ENCODE measurements at places on chromosomes 3 and 15.

- DNase-seq, result no peak
Measured at GRCh38 chr3:21310161-21310560, 440.8 kb downstream of the ZNF385D start.

- DNase-seq, result no peak
Measured at GRCh38 chr3:195039180-195039843, 231.6 kb downstream of the XXYLT1 start.

GRCh38 chr3:32340039-32340438 is 51.6 kb upstream of the CMTM7 start:
- DNase-seq, result no peak

GRCh38 chr3:136831461-136831860 is 12.5 kb downstream of the SLC35G2 start:
- DNase-seq, result no peak

GRCh38 chr3:24184528-24185176 is 239.6 kb downstream of the NR1D2 start:
- DNase-seq, result no peak

- no peak for DNase-seq
Measured at GRCh38 chr3:145902166-145902565, 258.8 kb downstream of the PLOD2 start.

DNA sequence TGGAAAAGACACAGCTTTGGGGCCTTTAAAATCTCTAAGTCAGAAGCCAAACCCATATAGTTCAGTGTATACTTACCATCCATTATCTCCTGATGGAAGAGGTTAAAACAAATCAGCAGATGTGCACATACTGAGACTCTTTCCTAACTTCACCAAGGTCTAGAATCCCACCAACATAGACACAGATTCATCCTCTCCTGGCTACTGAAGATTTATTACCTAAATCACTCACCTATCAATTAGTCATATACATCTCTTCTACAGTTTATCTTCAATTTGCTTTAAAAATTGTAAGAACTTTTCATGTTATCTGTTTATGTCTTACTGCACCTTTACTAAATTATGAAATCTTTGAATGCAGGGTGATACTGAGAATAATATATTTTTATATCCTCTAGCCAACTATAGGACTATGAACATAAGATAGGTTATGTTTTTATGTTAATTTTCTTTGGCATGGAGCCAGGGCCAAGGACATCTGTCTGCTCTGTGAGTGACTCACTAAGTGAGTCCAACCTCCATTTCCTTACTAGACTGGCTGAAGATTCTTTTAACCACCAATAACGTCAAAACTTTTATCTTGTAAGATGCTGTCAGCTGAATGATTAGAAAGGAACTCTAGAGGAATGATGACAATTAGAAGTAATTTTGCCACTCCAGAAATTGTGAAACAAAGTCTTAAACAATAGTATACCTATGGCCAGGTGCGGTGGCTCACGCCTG is 397.6 kb downstream of the FOXP1 start:
- DNase-seq, result no peak

- DNase-seq, result no peak
Measured at GRCh38 chr3:188113756-188114155, 40.2 kb upstream of the LPP start.

- no peak for DNase-seq
Measured at GRCh38 chr3:16186086-16186485, 11.6 kb downstream of the GALNT15 start.

GRCh38 chr3:4284865-4285264 is 18.3 kb upstream of the SETMAR start:
- DNase-seq, result no peak

DNA sequence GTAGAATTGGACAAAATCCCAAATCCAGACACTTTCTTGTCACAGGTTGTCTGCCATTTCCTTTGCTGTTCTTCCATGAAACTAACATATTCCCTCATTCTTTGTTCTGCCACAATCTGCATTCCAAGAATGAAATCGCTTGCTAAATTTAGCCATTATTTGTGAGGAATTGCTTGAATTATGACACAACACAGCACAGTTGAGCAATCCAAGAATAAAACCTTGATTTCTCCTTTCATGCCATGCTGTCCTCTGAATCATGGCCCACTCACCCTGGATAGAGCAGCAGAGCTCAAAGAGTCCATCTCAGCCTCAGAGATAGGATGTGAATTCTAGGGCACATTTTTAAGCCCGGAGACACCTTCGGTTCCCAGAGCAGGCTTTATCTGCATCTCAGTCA is 35.2 kb upstream of the GREM1 start:
- no peak for DNase-seq

GRCh38 chr3:23797491-23797890 is 8.3 kb upstream of the UBE2E1 start:
- no peak for DNase-seq

DNA sequence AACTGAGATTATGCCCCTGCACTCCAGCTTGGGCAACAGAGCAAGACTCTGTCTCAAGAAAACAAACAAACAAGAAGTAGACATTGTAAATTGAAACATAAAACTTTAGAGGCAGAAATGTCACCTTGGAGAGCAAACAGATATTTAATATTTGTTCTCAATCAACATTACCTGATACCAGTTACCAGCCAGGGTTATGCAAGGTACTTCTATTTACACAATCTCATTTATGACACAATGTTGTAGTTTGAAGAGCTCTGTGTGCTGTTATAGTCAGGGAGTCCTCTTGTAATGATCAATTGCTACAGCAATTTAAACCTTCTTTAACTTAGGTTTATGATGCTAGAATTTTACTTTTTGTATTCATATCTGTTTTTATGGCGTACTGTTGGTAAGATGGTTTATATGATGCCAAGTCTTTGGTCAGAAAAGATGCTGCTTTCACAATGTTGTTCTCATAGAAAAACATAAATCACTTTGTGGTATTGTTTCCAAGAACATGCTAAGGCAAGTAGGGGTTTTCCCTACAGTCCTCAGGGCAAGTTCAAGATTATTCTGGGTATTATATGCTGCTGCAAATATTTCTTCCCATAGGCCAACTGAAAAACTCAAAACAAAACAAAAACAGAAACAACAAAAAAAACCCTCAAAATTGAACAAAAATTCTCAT is 173.5 kb downstream of the TNIK start:
- no peak for DNase-seq

DNA sequence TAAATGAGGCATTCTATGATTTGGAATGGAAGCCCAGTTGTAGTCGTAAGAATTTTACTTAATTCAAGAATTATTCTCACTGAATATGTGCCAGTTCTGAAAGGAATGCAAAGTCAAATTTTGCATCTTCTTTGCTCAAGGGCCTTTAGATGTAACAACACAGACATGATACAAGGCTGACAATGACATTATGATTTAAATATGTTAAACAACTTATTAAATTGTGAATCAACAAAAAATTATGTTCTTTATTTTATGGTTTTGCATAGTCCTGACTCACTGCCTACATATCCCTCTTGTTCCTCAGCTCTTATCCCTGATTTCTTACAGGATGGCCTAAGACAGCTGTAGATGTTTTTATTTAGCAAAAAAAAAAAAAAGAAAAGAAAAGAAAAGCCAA is 170.9 kb upstream of the NR2E3 start:
- no peak for DNase-seq

Measured in stimulated activated CD4-positive, alpha-beta T cell treated with anti-CD3 and anti-CD28 coated beads, Interleukin-15, amount 100 ng/mL, for 1 hour (primary cell).